ELR (cell line): ENCODE measurements at places on chromosomes 4 and X.

GRCh38 chr4:121462660-121463261, 81.9 kb upstream of the QRFPR start:
- DNase-seq: peak; percentile 80

DNA sequence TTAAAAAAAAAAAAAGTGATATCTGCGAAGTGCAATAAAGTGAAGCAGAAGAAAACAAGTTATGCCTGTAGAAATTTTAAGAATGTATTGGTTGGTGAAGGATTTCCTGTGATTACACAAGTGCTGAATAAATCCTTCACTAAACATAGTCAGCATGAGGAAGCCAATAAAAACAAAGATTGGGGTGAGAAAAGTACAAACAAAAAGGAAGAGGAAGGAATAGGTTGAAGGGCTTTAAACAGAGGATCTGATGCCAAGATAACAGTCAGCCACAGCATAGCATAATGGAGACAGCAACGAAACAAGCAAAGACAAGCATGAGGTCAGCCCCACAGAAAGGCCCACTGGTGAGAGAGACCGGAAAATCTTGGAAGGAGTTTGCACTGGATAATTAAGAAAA, 372.2 kb downstream of the ADAM29 start:
- DNase-seq: peak; percentile 24

GRCh38 chr4:138665851-138666250, 349.7 kb upstream of the NOCT start:
- DNase-seq: no peak

DNA sequence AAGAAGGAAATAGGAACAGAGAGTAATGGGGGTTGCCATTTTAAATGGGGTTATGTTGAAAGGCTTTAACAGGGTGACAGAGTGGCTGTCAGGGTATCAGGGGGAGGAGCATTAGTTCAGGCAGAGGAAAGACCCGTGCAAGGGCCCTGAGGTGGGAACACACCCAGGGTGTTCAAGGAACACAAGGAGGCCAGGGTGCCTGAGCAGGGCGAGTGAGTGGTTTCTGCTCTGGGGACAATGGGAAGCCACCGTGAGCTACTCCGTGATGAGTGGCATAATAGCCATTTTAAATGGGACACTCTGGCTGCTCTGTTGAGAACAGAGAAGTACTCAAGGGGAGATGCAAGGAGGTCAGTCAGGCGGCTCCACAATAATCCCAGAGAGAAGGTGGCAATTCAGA, 4.5 kb downstream of the EVC2 start:
- no peak for DNase-seq

GRCh38 chr4:89162496-89162895, 51.2 kb downstream of the TIGD2 start:
- no peak for DNase-seq

DNA sequence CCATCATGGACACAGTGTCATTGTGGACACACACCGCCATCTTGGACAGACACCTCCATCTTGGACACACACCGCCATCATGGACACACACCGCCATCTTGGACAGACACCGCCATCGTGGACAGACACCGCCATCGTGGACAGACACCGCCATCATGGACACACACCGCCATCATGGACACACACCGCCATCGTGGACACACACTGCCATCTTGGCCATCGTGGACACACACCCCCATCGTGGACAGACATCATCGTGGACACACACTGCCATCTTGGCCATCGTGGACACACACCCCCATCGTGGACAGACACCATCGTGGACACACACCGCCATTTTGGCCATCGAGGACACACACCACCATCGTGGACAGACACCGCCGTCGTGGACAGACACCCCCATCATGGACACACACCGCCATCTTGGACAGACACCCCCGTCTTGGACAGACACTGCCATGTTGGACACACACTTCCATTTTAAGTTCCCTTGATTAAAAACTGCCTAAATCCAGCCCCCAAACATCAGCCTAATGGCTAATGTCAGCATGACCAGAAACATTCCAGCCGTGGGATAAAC, 9.1 kb downstream of the ASMTL start:
- DNase-seq: no peak

DNA sequence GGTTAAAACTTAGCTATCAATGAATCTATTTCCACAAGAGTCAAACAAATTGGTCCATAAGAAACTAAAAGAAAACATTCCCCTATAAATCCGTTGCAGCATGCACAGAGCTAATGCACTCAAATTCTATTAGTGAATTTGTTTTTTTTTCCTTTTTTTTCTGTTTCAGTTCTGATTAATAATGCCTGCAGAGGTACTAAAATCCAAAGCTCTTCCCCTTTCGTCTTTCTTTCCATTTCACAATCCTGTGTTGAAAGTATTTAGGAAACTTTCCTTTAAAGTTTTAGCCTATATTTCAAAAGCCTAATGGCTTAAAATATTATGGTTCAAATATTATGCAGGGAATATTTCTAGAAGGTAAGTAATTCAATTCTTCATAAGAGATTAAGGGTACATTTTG, 45.9 kb upstream of the VEGFD start:
- no peak for DNase-seq

DNA sequence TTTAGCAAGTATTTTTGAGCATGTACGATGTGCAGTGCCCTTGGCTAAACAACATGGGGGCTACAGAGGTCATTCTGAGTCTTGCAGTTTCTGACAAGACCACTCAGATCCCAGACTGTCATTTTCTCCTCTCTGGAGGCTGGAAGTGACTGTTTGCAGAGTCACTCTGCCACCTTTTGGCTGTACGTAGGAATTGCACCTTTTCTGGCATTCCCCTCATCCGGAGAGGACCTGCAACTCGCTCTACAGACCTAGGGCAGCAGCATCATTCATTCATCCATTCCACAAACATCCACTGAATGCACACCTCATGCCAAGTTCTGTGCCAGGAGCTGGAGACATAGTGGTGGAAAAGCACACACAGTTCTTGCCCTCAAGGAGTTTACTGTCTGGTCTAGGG, 160.4 kb upstream of the GPR101 start:
- DNase-seq: peak; percentile 10

GRCh38 chrX:130999360-130999759, 58.8 kb upstream of the ARHGAP36 start:
- no peak for DNase-seq

DNA sequence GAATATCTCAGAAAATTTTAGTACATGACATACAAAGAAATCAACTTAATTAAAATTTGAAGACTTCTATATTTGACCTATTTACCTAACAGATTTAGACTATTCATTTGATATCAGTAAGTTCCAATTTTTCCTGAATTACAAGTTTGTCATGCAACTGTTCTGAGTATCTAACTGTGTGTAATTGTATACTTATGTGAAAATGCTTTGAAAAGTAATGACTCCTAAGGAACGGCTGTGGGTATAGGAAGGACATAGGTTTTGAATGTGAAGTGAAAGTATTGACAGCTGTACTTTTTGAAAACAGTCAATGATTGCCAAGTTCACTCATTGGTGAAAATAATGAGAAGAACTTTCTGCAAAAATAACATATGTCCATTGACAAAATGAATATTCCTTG, 2.9 kb downstream of the GRIA2 start:
- DNase-seq: no peak

DNA sequence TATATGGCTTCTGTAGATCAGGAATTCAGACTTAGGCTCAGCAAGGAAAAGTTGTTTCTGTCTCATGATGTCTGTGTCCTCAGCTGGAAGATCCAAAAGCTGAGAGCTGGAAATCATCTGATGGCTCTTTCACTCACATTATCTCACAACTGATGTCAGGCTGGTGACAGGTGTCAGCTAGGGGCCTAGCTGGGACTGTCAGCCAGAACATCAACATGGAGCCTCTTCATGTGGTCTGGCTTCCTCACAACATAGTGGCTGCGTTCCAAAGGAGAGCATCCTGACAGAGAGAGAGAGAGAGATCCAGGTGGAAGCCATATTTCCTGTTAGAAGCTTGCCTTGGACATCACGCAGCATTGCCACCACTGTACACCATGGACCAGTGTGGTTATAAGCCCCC, 10.6 kb upstream of the INTS6L start:
- DNase-seq: no peak

GRCh38 chrX:37640142-37640541, 45.4 kb upstream of the XK start:
- no peak for DNase-seq

DNA sequence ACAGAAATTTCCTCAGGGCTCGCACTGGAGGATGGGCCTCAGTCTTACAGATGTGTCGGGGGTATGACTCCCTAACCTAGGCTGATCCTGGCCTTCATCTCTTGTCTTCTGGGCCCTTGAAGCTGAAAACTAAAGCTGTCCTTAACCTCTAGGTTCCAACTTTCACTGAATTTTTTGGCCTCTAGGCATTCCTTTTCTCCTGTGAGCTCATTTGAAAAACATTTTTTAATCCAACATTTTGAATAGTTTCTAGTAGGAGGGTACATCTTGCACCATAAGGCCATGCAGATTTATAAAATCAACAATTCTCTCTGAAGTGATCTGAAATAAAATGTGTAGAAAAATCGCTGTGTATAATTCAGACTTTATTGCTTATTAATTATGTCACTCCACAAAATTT, 19.7 kb downstream of the RWDD4 start:
- DNase-seq: no peak

DNA sequence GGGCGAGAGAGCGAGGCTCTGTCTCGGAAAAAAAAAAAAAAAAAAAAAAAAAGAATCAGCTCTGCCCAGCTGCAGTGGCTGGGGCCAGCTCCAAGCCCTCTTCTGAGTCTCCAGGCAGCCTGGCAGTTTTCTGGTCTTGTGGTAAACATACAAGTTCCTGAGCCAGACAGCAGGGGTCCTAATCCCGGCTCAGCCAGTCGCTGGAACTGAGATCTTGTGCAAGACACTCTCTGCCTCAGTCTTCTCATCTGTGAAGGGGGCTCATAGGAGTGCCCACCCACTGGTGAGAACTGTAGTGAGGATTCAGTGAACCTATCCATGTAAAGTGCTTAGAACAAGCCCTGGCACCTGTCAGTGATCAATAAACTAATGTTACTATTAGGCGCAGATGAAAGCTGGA, 41.8 kb downstream of the C4orf50 start:
- no peak for DNase-seq

- DNase-seq: no peak
Measured at GRCh38 chr4:3317011-3317655, 24.3 kb downstream of the RGS12 start.

GRCh38 chr4:32140636-32141035, 1420.5 kb downstream of the PCDH7 start:
- peak; percentile 83 for DNase-seq

DNA sequence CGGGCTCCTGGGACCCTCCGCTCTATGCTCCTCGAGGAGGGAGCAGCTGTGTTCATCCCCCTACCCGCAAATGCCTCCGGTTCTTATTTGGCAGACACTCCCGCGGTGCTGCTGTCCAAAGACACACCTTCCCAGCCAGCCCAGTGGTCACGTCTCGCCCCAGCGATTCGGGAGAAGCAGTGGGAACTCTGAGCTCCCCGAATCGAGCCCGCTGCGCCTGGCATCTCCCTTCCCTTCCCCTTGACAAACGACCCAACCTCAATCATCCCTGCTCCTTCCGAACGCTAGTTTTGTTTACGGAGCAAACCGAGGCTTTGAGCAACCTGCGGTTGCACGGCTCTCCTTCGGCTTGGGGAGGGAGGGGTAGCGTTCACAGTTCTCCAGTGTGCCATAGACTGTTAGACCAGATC, 317 bp upstream of the FRMPD4 start:
- DNase-seq: peak; percentile 30

DNA sequence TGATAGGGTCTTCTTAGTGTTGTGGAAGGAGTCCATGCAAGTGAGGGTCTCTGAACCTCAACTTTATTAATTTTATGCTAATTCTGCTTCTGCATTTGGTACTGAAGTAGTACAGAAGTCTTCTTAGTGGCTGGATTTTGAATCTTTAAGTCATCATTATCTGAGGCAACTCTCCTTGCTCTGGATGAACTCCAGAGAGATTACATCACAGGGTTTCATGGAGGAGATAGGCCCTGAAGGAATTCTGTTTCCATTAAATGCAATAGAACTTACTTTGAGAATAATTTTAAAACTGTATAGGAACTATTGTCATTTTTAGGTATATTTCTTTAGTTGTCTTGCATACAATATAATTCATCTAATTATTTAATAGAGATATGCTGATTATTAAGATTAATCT, 451.2 kb downstream of the FAT4 start:
- no peak for DNase-seq

GRCh38 chrX:25599061-25599460, 539.1 kb upstream of the MAGEB18 start:
- no peak for DNase-seq

DNA sequence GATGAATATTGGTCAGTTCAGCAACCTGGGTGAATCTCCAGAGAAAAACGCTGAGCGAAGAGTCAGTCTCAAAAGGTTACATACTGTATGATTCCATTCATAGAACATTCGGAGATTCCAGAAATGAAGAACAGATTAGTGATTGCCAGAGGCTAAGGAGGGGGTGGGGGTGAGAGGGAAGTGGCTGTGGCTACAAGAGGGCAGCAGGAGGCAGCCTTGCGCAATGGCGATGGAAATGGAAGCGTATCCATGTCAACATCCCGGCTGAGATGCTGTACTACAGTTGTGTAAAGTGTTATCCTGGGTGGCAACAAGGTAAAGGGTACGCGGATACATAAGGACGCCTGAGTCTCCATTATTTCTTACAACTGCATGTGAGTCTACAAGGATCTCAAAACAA, 18.0 kb downstream of the LYAR start:
- peak; percentile 31 for DNase-seq

DNA sequence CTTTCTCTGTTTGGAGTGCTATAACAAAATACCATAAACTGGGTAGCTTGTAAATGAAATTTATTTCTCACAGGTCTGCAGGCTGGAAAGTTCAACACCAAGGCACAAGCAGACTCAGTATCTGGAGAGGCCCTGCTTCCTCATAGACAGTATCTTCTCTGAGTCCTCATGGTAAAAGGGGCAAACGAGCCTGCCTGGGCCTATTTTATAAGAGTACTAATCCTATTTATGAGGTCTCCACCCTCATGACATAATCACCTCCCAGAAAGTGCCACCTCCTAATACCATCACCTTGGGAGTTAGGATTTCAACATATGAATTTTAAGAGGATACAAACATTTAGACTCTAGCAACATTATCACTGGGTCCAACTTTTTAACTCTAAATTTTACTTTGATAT, 200.3 kb downstream of the STPG2 start:
- no peak for DNase-seq

- DNase-seq: peak; percentile 97
Measured at GRCh38 chrX:2677764-2678163, 13.3 kb upstream of the CD99 start.

- no peak for DNase-seq
Measured at GRCh38 chr4:148375584-148375983, 66.6 kb downstream of the NR3C2 start.
